GM23248 (cell line): ENCODE measurements at places on chromosomes 5 and 9. TPM values are rescaled to one million over a fixed set of nuclear protein-coding genes. Genes with fewer than 3 reads are reported as not detected.

GRCh38 chr9:79798450-79798849 lies 226.7 kb downstream of the TLE4 start:
- DNase-seq, result no peak

- no peak for DNase-seq
Measured at GRCh38 chr5:130496215-130496614, 592.0 kb downstream of the CHSY3 start.

GRCh38 chr5:55453211-55453610 lies 81.6 kb downstream of the PLPP1 start:
- DNase-seq, result no peak

DNA sequence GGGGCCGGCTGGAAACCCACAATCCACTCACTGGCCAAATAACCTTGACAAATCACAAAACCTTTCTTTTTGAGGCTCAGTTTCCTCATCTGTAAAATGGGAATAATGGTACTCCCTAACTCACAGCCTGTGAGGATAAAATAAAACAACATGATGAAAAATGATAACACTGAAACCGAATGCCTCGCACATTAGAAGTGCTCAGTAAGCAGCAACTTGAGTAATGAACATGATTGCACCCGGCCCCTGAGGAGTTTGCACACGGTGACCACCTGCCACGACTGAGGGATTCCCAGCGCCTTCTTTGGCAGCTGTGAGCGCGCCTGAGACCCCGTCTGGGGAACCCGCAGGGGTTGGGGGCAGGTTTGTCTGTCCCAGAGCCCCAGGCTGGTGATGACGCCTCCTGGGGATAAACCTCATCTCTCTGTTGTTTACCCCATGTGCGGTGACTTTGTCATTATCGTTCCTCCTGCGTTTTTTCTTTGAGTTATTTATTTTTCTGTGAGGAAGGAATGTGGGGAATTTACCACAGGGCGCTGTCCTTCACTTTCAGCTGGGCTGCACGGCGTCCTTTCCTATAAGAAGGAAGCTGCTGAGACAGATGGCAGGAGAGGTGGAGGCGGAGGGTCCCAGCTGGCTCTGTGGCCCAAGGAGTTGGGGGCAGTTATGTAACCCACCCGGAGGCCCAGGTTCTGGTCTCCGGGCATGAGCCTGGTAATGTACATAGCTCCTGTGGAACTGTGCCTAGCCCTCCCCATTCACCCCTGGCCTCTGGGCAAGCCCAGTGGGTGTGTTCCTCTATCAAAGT lies 3.0 kb upstream of the SYNPO start:
- peak; percentile 92 for DNase-seq

GRCh38 chr5:177290816-177291596 lies 12.5 kb downstream of the RAB24 start:
- no peak for DNase-seq

- DNase-seq, result no peak
Measured at GRCh38 chr5:167793700-167794099, 497.7 kb upstream of the WWC1 start.

DNA sequence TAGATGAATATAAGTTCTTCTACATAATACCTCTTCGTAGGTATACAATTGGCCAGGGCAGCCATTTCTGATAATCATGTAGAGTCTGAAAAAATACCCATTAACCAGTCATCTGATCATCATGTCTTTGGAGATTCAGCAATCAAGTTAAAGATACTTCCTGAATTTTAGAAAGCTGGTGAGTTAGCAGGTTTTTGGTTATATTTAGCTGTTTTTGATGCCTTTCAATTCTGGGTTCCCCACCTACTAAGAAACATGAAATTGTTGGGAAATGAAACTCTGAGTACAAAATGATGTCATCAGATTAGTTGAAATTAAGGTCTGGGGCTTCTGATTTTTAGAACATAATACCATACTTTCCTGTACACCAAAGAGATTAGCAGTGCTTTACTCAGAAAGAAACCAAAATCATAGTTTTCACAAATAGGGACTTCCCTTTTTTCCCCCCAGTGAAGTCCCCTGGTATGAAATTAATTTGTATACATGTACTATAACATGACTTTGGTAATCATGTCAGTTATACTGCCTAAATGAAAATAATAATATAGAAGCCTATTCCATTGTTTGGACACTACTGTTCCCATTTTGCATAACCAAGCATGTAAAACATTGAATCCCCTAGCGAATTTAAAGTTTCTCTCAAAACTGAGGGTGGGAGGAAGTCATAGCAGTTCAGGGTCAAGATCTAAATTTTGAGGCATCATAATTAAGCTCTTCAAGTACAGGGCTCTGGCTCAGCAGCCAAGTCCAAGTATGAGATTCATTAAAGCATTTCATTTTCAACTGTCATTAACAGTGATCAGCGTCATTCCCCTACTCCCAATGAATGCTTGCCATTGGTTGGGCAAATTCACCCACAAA lies 17.9 kb downstream of the PRLR start:
- no peak for DNase-seq

DNA sequence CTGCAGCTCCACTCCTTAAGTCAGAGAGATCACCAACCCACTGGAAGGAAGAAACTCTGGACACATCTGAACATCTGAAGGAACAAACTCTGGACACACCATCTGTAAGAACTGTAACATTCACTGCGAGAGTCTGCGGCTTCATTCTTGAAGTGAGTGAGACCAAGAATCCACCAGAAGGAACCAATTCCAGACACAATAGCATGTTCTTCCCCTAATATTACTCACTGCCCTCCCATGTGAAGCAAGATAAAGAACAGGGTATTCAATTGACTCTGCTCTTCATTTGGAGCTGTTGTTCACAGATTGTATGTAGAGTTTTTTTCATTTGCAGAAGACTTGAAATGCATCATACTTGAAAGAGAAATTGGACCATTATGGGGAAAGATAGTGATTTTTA lies 10.8 kb downstream of the SAXO1 start:
- DNase-seq, result no peak

DNA sequence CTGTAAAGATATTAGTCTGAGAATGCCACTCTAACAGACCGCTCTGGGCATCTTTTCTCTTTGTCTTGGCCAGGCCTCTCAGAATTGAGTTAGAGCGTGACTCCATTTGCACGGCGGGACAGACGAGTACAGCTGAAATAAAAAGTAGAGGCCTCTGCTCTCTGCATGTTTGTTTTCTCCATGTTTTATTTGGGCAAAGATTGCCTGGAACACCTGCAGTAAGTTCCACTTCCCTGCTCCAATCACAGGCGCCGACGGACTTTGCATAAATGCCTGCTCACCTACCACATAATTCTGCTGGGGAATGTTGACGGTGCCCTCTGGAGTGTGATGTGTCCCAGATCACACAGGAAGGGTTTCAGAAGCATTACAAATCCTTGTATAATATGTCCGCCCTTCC lies 10.6 kb downstream of the SPOCK1 start:
- no peak for DNase-seq

DNA sequence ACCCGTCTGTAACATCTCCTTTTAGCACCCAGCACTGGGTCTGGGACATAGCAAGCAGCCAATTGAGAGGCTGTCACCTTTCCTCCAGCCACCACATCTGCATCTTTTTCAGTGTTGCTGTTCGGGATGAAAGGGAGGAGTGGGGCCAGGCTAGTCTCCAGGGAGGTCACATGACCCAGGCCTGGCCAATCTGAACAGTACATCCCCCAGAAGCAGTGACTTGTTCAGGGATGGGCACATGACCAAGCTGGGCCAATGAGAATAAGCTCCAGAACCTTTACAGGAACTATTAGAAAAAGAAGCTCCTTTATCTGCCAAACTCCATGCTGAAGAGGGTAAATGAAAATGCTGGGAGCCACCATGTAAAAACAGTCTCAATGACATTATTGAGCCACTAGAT lies 359.0 kb downstream of the SLIT3 start:
- DNase-seq, result no peak

DNA sequence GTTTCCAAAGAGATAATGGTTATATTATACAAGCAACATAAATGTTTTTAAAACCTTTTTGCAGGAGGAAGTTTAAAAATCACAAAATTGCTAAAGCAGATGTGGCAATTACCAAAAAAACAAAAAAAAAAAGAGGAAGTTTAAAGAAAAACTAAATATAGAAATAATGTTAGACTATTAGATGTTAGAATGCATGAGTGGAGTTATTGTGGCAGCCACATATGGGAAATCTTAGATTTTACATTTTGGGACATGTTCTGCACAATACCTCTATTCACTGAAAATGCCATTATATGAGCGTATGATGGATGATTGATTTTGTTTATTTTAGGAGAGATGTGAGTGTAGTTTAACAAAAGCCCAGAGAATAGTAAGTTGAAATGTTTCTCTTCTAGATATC lies 31.2 kb upstream of the DTWD2 start:
- no peak for DNase-seq

- DNase-seq, result no peak
Measured at GRCh38 chr5:166962461-166962860, 1329.0 kb upstream of the WWC1 start.

GRCh38 chr5:96177303-96177869 lies 215.7 kb upstream of the ELL2 start:
- peak; percentile 87 for DNase-seq

DNA sequence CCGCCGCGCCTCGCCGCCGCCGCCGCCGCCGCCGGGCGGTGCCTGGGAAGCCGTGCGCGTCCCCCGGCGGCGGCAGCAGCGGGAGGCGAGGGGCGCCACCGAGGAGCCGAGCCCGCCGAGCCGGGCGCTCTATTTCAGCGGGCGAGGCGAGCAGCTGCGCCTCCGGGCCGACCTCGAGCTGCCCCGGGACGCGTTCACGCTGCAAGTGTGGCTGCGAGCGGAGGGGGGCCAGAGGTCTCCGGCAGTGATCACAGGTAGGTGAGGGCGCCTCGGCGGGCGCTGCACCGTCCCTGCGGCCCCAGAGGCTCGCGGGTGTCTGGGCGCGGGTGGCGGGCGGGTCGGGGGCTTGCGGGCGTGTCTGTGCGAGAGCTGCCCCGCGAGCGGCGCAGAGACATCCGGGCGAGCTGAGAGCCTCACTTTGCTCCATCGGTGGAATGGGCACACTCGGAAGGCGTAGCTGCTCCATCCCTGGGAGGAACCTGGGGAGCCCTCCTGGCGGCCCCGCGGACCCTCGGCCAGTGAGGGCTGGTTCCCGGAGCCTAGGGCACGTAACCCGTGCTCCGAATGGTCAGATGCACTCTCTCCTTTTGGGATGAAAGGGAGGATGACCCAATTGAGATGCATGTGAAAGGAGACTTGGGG lies 864 bp downstream of the PAPPA start:
- peak; percentile 64 for DNase-seq

DNA sequence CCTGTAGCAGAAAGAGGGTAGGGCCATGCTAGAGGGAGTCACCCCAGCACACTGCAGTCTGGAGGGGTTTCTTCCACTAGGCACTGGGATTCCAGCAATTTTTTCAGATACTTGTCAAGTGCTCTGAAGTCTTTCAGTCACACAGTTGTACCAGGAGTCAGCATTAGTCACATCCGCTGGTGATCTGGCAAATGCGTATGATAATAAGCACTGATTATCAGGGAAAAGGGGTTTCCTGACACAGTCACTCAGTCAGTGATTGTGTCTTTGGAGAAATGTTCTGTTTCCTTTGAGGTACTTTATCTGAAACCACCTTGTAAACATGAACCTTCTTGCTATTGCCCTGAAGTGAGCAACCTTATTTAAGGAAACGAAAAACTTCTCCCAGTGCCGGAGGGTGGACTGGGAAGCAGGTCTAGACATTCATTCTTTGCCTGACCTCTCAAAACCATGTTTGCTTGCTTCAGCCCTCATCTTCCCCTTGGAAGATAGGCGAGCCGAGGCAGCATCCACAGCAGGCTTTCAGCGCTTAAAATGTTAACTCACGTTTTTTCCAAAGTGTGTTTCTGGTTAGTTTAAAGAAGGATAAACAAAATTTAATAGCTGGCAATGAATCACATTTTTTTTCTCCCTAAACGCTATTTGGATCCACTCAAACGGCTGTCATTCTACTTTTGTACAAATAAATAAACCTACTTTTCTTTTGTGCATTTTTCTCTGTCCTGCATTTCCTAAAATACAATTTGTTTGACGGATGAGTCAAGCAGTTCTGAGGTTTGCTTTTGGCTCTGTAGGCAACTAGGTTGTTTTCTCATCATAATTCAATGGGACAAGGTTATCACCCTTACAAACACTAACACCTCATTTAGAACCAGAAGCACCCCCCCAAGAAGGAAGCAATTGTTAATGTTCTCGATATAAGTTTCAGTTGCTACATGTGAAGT lies 77.7 kb downstream of the FOXD1 start:
- DNase-seq, result peak; percentile 93

- DNase-seq, result peak; percentile 91
Measured at GRCh38 chr9:82124090-82124489, 135.5 kb downstream of the SPATA31D1 start.

GRCh38 chr9:36031774-36032555 lies 4.7 kb upstream of the RECK start:
- DNase-seq, result peak; percentile 60

GRCh38 chr5:81950996-81951395 lies 20.8 kb upstream of the ATG10 start:
- DNase-seq, result no peak

DNA sequence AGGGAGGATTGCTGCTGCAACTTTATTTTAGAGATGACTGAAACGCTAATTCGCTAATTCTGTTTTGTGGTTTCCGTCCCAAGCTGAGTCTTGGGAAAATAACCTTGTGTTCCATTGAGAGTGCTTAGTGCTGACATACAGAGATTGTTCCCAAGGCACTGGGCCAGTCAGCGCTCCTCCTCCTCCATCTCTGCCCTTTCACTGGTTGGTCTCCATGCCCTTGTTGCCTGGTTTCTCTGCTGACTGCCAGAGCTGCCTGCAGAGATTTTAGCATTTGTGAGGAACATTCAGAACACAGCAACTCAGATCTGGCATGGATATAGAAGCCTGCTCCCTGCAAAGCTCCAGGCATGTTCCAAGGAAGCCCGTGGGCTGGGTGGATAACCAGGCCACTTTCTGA lies 126.0 kb upstream of the IRX2 start:
- DNase-seq, result no peak

- peak; percentile 91 for DNase-seq
Measured at GRCh38 chr5:39138892-39139291, 64.7 kb upstream of the RICTOR start.

DNA sequence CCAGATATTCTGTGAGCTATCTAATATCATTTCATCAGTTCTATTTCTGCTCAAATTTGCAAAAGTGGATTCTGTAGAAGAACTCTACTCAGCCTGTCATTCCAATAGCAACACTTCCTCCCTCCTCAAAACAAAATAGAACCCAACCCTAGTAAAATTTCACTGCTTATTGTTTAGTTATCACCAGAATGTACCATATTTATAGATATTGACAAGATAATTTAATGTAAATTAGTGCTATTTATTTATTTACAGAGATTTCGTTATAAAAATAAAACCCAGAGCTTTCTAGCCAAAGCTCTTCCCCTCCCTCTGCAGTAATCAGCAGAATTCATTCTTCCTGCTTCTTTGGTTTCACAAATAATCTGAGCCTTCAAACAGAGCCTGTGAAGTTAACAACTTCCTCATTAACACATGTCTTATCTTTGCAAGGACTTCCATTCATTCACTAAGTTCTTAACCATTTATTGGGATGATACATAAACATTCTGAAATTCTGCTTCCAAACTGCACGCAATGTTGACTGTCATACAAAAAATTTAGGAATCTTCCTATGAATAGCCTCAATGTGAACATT lies 73.7 kb upstream of the PJA2 start:
- DNase-seq, result no peak

GRCh38 chr9:136058801-136059302 lies 36.2 kb downstream of the NACC2 start:
- no peak for DNase-seq

The PCDHA4 gene
- polyA plus RNA-seq, result not detected in 2 replicates

The FOXD1 gene
- polyA plus RNA-seq, result 8.0 and 8.5 TPM in 2 replicates

The WDR38 gene
- not detected in 2 replicates for polyA plus RNA-seq

The MARCOL gene
- polyA plus RNA-seq, result not detected in 2 replicates

The NDUFS6 gene
- polyA plus RNA-seq, result 103 and 106 TPM in 2 replicates

The FAM200C gene
- polyA plus RNA-seq, result 3.6 and 3.9 TPM in 2 replicates
